Activated T-helper 1 cell treated with anti-CD3 and anti-CD28 coated beads, Interleukin-2, amount 50 U/mL, for 16 hours (primary cell): ENCODE measurements at places on chromosomes 11 and 22.

GRCh38 chr11:44275961-44276550 is 33.9 kb downstream of the ALX4 start:
- DNase-seq: no peak

DNA sequence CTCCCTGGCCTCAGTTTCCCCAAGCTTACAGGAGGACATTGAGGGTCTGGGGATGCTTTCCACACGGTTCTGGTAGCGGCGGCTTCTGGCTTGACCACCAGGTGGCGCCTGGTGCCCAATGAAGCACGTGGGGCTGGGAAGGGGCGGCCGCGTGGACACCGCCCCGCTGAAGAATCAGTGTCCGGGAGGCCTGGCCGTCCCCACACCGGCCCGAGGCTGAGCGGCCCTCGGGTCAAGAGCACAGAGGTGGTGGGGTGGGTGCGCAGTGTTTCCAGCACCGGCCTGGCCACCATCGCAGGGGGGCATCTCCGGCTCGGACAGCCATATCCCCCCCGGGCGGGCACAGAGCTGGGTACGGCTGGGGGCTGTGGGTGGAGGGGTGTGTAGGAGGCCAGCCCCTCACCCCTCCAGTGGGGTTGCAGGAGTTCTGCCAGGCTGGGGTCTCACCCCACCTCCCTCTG is 27.8 kb upstream of the PPARA start:
- DNase-seq: peak; percentile 37

GRCh38 chr11:61971248-61972111 is 4.0 kb upstream of the FTH1 start:
- no peak for DNase-seq

DNA sequence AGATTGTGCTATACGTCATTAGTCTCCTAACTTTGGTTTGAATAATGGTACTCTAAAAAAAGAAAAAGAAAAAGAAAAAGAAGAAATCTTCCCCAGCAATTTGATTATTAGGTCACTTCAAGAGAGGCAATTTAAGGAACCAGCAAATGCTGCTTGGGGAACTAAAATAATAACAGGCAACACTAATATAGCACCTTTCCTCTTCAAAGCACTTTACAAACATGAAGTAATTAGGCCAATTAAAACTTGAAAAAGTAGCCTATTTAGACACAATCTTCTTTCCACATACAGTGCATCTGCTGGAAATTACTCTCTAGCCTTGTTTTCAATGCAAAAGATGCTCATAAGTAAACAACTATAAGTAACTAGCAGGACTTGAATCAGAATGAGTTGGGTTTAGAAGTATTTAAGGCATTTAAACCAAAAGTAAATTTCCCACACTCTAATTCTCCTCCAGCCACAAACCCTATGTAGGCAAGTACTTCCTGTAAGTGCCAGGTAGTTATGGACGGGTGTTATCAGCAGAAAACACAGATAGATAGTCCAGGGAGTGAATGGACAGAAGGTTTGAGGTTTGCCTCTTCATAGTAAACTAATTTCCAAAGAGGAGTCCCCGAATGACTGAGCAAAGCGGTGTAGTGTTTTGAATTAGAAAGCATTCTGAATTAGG is 44.5 kb downstream of the LRRC4C start:
- DNase-seq: no peak

DNA sequence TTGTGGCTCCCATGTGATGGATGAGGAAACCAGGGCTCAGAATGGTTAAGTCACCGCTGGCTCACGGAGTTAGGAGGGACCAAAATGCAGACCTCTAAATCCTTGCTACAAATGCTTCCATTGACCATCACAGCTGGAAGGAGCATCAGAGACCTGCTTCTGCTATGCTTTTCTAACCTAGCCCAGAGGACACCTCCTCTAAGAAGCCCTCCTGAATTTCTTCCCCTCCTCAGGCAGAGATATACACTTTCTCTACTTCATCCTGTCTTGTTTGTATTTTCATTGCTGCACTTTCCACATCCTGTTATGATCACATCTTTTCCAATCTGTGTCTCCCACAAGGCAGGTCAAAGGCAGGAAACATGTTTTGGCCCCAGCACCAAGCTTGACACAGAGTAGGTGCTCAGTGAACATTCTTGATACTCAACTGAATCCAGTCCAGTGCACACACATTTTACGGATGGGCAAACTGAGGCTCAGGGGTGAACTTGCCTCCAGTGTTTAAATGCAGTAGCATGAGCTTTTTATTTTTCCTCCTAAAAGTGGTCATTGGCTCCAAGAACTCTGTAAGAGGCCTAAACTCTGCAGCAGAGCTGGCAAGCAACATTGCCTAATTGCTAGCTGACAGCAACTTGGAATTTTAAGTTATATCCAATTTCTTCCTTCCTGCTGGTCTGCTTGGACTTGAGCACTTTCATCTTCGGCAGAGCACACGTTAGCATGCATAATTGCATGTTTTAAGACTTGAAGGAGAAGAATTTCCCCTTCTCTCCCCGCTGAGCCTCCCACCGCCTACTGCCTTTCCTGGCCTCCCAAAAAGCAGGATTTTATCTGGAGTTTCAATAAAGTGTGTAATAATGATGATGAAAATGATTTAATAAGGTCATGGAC is 12.7 kb downstream of the SCUBE1 start:
- no peak for DNase-seq

DNA sequence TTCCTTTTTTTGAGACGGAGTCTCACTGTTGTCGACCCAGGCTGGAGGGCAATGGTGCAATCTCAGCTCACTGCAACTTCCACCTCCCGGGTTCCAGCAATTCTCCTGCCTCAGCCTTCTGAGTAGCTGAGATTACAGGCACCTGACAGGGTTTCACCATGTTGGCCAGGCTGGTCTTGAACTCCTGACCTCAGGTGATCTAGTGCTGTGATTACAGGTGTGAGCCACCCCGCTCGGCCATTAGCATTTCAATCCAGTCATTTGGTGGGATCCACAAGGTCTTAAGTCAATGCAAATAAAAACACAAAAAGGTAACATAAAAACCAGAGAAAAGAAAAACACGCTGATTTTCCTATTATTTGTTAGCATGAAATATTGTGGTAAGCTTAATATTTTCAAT is 1227.2 kb upstream of the TENM4 start:
- DNase-seq: no peak

- DNase-seq: no peak
These were observed 36.5 kb downstream of the VSIG10L2 start for GRCh38 chr11:125982348-125982730.

GRCh38 chr11:124551189-124551588 is 7.7 kb upstream of the OR8B12 start:
- no peak for DNase-seq

DNA sequence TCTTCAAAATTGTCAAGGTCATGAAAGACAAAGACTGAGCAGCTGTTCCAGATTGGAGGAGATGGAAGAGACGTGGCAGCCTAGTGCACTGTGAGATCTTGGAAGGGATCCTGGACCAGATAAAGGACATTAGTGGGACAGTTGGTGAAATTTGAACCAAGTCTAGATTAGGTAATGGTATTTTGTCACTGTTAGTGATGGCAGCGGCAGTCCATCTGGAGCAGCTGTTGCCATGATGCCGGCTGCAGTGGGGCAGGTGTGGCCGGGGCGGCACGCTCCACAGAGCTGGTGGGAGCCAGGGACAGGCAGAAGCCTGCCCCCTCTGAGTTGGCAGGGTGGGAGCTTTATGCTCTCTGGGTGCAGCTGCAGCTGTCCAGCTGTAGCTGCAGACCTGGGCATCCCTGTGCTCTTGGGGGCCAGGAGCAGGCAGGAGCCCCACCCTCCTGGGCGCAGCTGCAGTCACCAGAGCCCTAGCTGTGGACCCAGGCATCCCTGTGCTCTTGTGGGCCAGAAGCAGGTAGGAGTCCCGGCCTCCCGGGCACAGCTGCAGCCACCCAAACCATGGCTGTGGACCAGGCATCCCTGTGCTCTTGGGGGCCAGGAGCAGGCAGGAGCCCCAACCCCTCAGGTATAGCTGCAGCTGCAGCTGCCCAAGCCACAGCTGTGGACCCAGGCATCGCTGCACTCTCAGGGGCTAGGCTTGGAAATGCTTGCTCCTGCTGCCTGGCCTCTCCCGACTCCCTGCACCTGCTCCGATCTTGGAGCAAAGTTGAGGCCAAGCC is 20.7 kb downstream of the DIXDC1 start:
- no peak for DNase-seq

GRCh38 chr11:1075341-1075911 is 752 bp downstream of the MUC2 start:
- no peak for DNase-seq

DNA sequence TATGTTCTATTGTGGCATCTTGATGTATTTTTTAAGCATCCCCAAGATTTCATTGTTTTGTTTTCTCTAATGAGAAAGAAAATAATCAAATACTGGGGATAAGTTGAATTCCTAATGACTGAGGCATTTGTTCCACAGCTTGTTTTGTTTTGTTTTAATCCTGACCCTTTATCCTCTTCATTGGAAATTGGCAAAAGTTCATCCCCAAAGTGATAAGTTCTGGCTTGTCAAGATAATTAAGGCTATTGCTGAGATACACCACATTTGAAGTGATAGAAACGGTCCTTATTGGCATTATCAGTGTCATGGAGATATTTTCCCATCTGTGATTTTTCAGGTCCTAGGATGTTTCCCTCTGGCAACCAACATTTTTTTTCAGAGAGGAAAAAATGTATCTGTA is 65.0 kb downstream of the SLC36A4 start:
- no peak for DNase-seq

DNA sequence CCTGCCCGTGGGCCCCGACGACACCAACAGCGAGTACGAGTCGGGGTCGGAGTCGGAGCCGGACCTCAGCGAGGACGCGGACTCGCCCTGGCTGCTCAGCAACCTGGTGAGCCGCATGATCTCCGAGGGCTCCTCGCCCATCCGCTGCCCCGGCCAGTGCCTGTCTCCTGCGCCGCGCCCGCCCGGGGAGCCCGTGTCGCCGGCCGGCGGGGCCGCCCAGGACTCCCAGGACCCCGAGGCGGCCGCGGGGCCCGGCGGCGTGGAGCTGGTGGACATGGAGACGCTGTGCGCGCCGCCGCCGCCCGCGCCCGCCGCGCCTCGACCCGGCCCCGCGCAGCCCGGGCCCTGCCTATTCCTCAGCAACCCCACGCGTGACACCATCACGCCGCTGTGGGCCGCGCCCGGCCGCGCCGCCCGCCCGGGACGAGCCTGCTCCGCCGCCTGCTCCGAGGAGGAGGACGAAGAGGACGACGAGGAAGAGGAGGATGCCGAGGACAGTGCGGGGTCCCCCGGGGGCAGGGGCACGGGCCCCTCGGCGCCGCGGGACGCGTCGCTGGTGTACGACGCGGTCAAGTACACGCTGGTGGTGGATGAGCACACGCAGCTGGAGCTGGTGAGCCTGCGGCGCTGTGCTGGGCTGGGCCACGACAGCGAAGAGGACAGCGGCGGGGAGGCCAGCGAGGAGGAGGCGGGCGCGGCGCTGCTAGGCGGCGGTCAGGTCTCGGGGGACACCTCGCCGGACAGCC is 3.8 kb downstream of the MAPK8IP2 start:
- DNase-seq: no peak

DNA sequence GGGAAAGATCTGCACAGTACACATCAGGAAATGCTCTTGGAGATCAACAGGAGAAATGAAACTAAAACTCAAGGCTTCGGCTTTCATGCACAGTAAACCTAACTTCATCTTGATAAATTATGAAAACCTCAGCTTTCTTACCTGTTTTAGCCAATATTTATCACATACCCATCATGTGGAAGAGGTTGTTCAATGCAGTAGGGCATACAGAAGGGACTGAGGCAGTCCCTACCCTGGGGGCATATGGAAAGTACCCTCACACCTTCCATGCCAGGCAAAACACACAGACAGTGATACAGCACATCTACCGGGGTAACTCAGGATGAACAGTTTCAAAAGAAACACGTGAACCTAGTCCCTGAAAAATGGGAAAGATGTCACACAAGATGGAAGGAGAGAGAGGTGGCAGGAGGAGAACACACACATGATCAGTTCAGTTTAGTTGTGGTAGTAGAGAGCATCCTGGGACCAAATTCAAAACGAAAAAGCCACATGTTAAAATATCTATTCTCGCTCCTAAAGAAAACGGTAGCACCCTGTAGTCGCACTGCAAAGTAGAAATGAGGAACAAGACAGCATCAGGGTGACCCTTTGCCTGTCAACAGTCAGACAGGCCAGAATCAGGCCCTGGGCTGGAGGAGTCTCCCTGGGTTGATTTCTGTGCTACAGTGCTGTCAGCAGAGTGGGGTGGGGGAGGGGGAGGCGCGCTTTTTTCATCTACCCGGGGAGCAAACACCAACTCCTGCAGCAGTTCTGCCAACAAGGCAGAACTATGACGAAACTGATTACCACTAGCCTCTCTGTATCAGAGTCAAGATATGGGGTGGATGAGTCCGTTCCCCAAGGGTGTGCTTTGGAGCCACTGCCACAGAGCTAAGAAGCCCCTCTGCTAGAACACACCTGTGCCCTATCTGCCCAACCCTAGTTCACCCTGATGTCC is 1.3 kb downstream of the HIRA start:
- no peak for DNase-seq

- DNase-seq: no peak
These were observed 67.9 kb downstream of the CYB5R2 start for GRCh38 chr11:7605186-7605943.

GRCh38 chr11:121591405-121592033 is 138.8 kb upstream of the SORL1-AS1 start:
- DNase-seq: peak; percentile 49

DNA sequence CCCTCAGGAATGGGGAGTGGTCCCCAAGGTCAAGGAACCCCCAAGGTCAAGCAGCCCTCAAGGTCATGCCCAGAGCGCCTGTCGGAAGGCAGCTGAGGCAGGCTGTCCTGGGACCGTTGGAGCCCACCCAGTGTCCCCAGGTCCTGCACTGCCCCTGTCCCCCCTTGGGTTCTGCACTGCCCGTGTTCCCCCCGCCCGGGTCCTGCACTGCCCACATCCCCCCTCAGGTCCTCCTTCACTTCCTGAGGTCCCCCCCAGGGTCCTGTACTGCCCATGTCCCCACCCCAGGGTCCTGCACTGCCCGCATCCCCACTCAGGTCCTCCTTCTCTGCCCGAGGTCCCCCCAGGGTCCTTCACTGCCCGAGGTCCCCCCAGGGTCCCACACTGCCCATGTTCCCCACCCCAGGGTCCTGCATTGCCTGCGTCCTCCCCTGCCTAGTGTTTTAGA is 1073.0 kb downstream of the BRD1 start:
- no peak for DNase-seq

- DNase-seq: no peak
These were observed 108.7 kb upstream of the THY1 start for GRCh38 chr11:119531623-119532022.
